CD4-positive, alpha-beta T cell treated with Interleukin-4 for 4 hours (primary cell): ENCODE measurements at places on chromosomes 2 and 18.

DNA sequence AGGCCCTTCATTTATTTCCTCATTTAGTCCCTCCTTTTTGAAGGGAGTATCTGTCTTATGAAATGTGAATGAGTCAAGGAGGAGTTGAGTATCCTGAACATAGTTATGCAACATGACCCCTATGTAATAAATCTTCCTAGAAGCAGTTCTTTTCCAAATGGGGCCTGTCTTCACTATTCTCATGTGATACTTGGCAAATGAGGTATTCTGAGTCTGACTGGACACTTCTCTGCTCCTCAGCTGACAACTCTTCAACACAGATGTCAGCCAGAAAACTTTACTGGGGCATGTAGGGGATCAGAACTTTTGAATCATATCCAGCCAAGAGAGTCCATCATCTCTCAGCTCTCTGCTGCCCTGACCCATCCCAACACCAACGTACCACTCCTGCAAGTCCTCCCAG lies 291.6 kb downstream of the ZNF385B start:
- no peak for DNase-seq

- DNase-seq = no peak
Observed at GRCh38 chr18:79956276-79956675, 4.8 kb upstream of the SLC66A2 start.

DNA sequence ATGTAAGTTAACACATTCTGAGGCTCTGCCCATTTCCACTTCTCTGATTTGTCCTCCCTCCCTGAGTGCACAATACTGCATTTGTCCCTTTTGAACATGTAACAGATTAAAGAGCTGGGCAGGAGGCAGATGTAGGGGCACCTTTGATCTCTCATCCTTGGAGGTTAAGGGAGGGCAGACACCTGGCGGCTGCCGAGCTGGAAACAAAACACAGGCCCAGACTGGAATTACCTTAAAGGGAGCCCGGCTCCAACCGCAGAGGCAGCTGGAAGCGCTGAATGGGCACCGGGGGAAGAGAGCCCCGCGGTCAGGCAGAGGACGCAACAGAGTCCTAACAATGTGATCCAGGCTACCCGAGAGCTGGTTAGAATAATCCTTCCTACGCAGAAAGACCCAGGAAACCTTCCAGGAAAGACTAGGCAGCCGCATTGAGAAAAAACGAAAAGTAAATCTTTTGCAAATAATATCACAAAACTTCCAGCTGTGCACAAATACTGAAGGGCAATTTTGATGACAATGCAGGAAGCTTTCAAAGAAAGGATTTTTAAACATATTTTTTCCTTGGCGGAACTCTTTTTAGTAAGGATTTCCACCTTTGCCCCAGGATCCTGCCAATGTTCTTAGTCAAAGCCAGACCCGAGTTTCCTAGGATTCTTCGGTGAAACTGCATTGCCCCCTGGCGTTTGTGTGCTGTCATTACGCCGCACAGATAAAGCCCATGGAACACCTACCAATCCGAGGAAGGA lies 216.0 kb downstream of the TGIF1 start:
- DNase-seq = peak; percentile 78

DNA sequence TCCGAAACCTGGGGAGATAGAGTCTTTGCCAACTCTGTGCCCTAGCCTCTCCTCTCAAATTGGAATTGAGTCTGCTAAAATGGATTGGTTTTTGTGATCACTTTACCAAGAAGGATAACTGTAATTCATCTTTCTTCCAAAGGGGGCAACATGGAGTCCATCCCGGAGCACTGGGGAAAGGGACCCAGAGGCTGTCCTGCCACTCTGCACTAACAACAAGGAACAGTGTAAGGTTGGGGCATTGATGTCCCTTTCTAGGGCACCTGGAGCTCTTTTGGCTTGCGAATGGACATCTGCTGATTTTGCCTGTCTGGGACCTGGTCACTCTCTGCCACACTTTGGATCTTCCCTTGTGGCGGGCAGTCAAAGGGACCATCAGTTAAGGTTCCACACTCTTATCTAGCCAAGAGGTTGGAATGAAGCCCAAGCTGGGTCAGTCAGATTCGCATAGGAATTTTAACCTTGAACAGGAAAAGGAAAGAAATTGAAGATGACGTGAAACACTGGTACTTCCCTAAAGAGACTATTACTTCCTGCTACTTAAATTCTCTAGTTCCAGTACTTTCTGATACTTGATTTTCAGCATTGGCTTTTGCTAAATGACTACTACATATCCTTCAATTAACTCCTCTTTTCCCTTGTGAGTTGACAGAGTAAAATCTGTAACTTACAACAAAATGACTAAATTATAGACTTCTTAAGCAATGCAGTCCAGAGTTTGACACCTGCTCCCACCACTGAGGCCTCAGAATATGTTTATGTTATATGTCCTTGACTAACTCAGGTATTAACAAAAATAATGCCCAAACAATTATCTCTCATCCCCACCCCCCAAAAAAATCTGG lies 64.7 kb upstream of the KLF7 start:
- DNase-seq = no peak

DNA sequence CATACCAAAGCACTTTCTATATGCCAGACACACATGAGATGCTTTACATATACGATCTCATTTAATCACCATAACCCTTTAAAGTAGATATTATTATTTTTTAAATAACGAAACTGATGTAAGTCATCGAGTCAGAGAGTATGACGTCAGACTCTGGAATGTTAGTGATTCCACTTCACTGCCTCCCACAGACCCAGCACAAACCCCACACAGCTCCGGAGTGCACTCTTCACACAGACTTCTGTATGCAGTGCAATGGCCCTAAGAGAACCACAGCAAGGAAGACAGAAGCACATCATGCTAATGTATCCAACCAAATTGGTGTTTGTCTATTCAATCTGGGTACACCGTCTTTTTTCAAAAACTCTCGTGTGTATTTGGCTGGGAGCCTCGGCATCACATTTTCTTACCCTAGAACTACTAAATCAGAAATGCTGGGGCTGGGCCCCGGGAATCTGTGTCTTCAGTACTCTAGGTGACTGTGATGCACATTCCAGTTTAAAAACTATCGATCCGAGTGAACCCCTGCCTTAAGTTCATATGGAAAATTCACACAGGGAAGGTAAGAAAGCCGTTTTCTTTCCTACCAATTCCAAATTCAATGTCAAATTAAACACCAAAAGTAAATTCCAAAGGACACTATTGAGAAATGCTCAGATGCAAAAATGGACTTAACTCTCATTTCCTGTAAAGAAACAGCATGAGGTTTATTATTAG lies 117.7 kb upstream of the ACVR1C start:
- no peak for DNase-seq

GRCh38 chr18:12278741-12279682 lies 24.9 kb downstream of the CIDEA start:
- no peak for DNase-seq

DNA sequence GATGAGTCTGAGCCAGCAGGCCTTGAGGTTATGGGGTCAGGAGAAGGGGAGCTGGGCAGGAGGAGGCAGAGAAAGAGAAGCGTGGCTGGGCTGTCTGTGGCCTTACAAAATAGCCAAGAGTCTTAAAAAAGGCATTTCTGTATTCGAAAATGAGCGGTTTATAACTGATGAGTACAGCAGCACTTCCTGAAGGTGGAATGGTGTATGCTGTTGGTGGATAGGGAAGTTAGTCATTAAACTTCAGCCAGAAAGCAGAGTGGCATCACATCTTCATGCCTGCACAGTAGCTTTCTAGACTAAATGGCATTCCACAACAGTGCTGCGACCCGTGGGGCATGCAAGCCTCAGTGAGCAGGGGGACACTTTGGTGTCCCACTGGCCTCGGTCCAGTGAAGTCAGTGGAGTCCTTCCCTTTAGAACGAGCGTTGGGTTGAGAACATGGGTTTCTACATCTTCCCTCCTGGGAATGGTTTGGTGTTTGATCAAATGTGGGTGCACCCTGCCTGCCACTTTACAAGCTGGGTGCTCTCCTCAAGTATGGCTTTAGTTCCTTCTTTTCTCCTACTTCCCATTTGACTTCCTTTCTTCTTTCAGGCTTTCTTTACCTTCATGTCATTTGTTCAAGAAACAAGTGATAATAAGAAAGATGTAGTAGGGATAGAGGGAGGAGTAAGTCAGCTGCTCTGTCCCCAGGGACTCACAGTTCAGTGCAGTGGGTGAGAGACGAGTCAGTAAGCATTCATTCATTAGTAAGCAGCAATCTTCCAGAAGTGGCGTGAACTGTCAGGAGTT lies 96.3 kb downstream of the ARMC9 start:
- DNase-seq = no peak

- no peak for DNase-seq
Observed at GRCh38 chr2:144514616-144515091, 5.3 kb downstream of the ZEB2 start.

DNA sequence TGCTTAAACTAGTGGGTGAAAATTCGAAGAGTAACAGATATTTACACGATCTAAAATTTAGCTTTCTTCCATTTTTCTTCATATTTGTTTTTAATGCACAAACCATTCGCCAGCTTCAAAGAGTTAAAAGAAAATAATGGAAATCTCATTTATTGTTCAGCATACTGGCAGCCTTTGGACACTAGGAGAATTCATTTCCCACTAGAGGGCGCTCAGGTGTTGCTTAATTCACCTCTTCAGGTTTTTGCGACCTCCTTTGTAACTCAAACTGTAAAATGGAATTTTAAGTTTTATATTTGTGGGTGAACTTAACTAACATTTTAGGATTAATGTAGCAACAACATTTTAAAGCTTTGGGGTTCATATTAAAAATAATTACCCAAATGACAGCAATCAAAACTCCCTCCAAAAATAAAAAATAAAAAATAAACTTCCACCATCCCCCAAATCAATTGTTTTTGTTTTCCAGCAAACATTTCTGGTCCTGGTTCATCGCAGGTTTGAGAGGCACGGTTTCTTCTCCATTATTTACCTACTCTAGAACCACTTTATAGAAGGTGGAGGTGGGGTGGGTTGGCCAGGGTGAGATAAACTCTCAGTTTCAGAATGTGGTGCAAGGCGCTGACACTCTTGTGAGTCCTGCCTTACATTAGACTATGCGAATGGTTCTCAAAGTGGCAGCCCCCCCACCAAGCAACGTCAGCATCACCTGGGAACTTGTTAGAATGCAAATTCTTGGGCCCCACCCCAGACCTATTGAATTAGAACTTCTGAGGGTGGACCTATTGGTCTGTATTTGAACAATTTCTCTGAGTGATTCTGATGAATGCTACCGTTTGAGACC lies 24.7 kb upstream of the PNPT1 start:
- DNase-seq = peak; percentile 50

DNA sequence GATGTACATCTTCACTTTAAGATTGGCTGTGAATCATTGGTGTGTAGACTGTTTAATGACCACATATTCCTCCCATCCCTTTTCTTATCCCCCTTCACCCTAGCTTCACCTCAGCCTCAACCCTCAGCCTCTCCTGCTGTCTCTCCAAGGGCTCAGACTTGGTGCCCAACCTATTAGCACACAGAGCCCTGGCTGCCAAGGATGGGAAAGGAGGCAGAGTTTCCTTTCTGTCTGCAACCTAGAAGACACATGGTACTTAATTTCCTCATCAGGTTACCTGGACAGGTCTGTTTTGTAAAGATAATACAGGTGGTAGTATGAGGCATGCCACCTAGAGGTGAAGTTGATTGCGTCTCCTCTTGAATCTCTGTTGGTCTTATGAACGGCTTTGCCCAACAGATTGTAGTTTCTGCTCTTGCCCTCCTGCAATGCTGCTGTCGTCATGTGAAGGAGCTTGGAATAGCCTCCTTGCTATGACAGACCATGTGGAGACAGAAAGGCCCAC lies 44.5 kb upstream of the RMND5A start:
- DNase-seq = peak; percentile 11

DNA sequence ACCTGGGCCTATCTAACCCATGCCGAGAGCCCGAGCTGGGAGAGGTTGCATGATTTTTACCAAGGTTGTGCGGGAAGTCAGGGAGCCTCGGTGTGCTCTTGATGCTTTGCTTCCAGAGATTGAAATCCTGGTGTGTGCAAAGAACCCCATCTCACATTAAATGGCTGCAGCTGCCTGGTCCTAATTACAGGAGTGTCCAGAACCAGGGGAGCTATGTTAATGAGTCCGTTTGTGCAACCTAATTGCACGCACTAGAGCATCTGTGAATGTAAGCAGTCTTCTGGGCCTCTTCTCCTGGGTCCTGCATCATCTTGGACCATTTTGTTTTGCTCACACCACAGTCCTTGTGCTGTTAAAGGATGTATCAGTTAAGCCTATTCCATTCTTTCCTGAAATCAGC lies 263.8 kb downstream of the AGAP1 start:
- no peak for DNase-seq

GRCh38 chr2:43086451-43087221 lies 139.8 kb downstream of the ZFP36L2 start:
- no peak for DNase-seq

DNA sequence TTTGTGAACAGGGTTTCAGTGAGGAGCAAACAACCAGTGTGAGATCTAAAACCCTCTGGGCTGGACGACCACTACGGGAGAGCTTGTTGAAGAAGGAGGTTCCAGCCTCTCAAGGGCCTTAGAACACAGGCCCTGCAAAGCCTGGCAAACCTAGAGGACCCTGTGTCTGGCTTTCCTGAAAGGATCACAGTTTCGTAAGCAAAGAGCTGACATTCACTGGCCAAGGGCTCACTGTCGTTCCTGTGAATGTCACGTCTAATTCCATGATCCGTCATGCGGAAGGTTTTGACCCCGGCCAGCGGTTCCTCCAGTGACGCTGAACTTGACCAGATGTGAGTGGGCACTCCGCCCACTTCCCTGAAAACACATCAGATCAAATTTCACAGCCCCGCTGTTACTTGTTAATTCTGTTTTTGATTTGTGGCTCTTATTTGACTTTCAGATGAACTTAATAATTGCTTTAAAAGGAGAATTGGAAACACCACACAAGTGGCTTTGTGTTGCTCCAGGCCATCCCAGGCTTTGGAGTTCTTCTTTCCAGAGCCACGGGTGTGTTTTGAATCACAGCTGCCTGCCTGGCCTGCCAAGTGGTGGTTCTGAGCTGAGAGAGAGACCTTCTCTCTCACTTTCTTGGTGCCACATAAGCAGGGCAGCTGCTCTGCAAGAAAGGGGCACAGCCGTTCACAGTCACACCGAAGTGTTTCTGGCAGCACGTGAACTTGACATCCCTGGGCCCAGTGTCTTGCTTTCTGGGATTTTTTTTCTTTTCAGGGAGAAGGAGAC lies 308.4 kb downstream of the NDUFA10 start:
- DNase-seq = no peak

DNA sequence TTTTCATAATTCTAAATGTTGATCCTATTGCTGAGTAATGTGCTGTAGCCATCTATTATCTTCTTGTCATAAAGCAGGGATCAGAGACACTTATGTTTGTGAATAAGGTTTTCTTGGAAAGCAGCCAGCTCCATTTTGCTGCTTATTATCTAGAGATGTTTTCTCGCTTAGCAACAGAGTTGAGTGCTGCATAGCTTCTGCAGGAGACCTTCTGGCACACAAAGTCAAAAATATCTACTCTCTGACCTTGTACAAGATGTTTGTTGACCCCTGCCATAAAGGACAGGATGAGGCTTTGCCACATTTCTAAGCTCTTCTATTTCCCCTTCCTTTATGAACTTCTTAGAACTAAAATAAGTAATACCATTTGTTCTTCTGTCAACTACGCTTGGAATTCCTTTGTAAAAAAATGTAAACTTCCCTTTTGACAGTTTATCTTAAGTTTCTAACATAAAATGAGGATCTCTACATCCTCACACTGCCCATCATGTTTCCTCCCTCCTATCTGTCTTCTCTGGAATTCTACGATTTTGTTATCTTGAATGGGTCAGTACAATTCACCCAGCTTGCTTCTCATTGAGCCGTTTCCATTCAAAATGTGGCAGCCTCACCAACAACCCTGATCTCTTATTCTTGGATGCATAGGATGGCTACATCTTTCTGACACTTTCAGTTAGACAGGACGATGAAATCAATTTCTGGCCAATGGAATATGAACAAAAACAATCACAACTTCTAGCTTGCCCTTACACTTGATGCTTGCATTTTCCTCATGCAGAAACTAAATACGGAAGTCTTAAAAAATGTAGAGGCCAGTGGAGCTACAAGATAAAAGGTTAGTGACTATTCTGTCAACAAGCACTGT lies 1377.0 kb downstream of the SUCLG1 start:
- DNase-seq = no peak
